Stimulated activated CD8-positive, alpha-beta memory T cell treated with anti-CD3 and anti-CD28 coated beads, Interleukin-4, amount 100 ng/mL, for 1 hour (primary cell): ENCODE measurements at places on chromosomes 6 and 20.

DNA sequence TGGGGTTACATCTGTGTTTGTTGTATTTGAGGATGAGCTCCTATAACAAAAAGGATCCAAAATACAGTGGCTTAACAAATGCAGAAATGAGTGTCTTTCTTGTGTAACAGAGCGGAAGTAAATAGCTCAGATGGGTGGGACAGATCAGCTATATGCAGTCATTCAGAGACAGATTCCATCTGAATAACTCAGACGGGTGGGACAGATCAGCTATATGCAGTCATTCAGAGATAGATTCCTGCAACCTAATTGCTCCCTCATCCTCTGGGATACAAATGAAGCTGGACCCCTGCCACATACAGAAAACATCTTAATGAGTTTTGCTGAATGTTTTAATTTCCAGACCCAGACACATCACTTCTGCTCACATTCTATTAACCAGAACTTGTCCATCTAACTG, 332.3 kb downstream of the BCKDHB start:
- no peak for DNase-seq

- no peak for DNase-seq
These were observed 798 bp downstream of the DSP start for GRCh38 chr6:7542065-7542873.

GRCh38 chr6:154550779-154551178, 40.3 kb upstream of the CNKSR3 start:
- DNase-seq = no peak

- DNase-seq = no peak
These were observed 154.0 kb downstream of the LAMP5 start for GRCh38 chr20:9668381-9668780.

GRCh38 chr6:167988945-167989841, 8.3 kb upstream of the KIF25 start:
- DNase-seq = no peak

GRCh38 chr6:51814418-51814817, 273.0 kb downstream of the PKHD1 start:
- no peak for DNase-seq

GRCh38 chr6:103507052-103507451, 1352.7 kb downstream of the HACE1 start:
- DNase-seq = no peak

DNA sequence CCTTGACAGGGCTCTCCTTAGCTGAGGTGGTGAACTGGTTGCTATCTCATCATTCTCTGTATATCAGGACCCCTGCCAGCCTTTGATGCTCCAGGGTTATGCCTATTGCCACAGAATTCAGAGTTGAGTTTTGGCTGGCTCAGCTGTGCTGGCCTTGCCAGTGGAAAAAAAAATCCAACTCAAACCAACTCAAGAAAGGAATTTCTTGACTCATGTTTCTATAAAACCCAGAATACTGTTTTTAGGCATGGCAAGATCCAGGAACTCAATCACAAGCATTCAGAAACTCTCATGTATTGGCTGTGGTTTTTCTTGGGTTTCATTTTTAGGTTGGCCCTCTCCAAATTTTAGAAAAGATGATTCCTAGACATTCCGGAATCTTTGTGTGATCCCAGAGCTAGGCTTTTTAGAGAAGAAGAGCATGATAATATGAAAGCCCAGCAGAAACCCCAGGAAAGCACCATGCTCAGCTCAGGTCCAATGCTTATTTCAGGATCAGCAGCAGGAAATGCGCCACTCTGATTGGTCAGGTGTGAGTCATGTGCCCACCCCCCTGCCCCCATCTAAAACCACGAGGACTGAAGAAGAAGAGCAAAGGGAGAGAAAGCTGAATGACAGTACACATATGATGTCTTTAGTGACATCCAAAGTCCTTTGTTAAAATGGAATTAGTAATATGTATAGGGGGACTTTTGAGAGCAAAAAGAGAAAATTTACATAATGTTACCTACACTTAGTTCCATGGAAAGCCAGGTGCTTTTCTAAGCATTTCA, 122.9 kb downstream of the RNF144B start:
- DNase-seq = no peak

GRCh38 chr20:17556837-17557674, 12.8 kb upstream of the DSTN start:
- DNase-seq = no peak

DNA sequence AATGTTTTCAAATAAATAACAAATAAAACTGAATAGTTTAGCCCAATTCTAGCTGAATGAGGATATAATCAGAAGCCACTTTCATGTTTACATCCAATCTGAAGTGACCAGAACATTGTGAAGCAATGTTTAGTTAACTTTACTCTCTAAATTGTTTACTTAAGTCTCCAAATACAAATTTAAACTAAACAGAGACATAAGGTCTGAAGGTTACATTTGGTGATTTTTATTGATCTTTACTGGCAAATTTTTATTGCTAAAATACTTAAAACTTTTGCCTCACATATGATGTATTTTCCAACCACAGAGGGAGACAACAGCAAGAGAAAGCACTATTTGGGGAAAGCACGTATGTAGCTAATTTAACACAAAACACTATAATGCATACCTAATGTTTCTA, 106.8 kb upstream of the THEMIS start:
- no peak for DNase-seq

DNA sequence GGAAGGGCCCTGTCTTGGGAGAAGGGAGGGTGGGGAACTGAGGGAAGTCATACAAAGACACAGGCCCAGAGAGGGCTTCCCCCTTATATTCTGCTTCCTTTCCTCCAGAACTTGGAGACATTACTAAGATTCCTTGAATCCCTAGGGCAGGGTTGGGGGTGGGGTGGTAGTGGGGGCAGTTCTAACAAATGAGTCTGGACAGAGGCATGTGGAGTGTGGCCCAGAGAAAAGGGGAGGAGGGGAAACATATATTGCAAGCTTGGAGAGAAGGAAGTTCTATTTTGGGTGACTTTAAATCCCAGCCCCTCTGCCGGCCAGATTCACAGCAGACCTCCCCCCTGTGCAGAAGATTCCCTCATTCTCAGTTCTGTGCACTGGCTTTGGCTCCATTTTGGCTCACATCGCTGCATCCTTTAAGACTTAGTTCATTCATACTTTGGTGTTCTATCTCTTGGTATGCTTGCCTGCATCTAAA, 43.7 kb downstream of the DAAM2 start:
- no peak for DNase-seq

DNA sequence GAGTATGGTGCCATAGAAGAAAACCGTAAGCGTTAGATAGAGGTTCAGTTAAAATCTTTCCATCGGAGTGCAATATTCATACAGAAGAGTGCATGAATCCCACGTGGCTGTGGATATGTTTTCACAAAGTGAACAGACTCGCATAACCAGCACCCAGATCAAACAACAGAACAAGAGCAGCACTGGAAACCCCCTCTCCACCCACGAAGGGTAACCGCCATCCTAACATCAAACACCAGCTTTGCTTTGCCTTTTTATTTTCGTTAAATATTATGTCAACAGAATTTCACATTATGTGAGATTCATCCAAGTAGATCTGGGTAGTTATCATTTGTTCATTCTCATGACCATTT, 4.7 kb downstream of the GTSF1L start:
- no peak for DNase-seq

DNA sequence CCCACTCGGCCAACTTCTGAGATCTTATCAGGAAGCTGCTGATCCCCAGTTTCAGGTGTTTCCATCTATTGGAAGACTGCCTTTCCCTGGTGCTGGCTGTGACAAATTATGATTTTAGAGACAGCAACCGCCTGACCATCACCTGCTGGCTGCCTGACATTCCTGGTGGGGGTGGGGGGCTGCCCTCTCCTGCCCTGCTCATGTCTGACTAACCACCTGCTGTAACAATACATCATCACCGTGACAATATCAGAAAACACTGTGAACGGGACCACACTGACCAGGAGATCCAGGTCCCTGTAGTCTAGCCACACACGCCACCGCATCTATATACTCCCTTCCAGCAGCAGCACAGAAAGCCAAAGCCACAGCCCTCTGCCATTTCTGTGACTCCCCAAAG, 537.5 kb downstream of the QKI start:
- DNase-seq = no peak

DNA sequence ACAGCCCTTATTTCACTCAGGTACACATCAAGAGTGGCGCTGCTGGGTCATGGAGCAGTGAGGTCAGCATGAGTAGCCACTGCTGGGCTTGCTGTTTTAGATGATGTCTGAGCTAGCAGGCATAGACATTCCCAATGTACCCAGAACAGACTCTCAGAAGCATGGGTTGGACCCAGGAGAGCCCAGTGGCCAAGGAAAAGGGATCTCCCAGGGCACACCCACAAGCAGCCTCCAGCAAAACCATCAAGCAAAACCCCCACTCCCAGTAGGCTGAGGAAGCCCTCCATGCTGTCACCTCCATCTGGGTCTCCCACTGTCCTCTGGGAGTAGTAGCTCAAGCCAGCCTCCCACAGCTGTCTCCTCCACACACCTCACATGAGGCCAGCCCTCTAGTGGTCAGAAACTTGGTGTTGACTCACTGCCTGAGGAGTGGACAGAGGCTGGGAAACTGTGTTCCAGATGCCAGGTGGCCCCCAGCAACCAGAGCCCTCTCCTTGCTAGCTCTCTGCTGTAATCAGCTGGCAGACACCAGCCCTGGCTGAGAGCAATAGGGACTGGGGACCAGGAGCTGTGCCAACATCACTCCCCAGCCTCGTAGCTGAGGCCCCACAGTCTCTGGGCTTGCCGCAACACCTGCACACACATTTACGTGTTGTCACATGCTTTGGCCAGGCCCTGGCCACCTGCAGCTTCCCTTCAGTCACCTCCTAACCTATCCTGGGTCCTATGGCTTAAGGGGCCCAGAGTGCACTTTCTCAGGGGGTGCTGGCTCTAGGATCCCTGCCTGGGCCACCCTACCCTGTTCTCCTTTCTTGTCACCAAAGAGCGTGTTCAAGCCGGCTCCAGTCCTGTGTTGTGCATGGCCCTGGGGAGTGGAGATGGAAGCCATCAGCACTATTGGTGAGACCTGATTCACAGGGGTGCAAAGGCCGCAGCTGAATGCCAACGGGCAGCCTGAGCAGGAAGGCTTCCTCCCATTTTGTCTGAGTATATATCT, 1.9 kb upstream of the AP5S1 start:
- no peak for DNase-seq

- DNase-seq = no peak
These were observed 243.6 kb downstream of the TFAP2B start for GRCh38 chr6:51062166-51062722.

- no peak for DNase-seq
These were observed 3.6 kb upstream of the C20orf144 start for GRCh38 chr20:33658510-33658909.

GRCh38 chr6:163405412-163406309, 8.9 kb upstream of the QKI start:
- no peak for DNase-seq

DNA sequence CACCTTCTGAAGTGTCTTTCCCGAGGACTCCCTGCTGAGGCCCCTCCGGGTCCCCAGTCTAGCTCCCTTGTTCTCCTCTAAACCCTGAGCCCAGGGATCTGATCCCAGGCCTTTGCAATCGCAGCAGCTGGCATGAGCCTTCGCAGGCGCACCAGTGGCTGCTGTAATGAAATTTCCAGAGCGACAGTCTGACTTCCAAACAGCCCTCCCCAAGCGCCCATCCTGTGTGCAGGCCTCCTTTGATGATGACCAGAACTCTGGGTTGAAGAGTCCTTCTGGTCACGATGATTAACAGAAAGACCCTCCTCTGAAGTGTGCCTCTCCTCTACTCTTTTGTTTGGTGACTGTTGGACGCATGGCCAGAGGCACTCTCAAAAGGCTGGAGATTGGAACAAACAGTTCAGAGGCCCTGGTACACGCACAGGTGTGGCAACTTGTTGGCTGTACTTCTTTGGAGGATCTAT, 89.1 kb upstream of the MPC1 start:
- no peak for DNase-seq

- DNase-seq = no peak
These were observed 160.0 kb downstream of the PLCB4 start for GRCh38 chr20:9228774-9229450.

DNA sequence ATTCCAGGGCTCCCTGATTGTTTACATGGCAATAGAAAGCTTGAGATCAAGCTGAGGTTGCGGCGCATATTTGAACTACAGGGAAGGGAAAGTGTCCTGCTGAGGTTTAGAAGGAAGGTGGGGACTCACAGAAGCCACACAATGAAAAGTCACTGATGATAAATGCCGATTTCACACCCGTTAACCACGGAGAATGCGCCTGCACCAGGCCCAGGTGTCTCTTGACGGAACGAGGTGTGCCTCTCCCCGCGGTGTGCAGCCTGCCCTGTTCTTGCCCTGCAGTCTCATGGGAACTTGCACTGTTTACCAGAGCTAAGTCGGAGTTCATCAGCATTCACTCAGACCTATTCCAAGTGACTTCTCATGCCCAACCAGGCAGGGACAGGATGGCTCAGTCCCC, 90.3 kb downstream of the LY86 start:
- DNase-seq = no peak

DNA sequence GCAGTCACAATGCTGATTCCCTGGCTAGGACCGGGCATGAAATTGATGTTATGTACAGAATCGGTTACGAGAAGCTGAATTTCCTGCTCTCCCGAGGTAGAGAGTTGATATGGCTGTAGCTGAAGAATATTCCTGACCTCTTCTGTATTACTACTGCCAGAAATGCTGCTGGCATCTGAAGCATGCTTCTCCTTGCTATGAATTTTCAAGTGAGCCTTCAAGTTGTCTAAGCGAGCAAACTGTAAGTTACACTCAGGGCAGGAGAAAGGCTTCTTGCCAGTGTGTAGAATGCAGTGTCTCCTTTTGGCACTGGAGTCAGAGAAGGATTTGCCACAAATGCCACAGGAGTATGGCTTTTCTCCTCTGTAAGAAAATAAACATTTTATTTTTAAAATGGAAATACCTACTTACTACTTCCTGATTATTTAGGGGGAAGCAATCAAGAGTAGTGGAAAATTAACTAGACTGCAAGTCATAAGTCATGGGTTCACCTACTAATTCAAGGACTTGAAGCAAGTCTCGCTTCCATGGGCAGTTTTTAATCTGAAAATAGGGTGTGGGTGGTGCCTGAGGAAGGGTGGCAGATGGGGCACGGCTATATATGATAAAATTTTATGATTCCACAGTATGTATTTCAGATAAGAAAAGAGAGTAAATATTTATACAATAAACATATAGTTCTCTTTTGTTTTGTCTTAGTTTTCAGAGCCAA, 10.8 kb upstream of the MICAL1 start:
- DNase-seq = no peak

DNA sequence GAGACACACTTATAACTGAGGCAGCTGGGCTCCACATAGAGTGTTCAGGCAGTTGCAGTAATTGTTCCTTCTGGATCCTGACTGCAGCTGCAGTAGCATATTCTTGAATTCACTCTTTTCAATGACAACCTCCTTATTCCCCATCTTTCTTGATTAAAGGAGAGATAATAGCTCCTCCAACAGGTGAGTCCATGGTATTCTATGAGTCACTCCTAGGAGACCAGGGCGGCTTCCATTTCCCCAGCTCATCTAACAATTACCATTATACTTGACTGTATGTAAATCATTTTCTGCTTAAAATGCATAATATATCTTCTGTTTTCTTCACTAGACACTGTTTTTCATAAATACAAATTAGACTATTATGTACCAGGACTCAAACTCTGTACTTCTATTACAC, 62.4 kb downstream of the TENT5A start:
- no peak for DNase-seq

- DNase-seq = no peak
These were observed 2.5 kb downstream of the BTN3A1 start for GRCh38 chr6:26404546-26404945.

- no peak for DNase-seq
These were observed 24.6 kb downstream of the KHDC1L start for GRCh38 chr6:73200735-73201134.

- DNase-seq = no peak
These were observed 1277.2 kb upstream of the GJE1 start for GRCh38 chr6:140855520-140855919.
